ENCODE measurements at places on chromosomes 1 and 21.

- DNase-seq: no peak
These were observed 398.8 kb downstream of the TBX15 start for GRCh38 chr1:118589238-118589846.

DNA sequence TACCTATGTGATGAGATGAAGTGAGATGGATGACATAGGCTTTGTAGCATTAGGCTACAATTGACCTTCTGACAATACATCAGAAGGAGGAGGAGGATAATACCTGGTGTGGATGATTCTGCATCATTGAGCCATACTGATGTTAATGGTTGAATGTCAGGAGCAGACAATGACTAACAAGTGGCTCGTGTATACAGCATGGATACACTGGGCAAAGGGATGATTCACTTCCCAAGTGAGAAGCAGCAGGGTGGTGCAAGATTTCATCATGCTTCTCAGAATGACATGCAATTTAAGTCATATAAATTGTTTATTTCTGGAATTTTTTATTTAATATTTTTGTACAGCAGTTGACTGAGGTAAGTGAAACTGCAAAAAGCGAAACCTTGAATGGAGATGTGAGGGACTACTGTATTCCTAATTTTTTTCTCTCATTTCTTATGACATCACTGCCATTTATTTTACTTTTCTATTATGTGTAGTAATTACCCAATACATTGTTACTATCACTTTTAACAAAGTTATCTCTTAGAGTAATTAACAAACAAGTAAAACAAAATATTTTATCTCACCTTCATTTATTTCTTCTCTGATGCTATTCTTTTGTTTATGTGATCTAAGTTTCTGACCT is 34.4 kb upstream of the COP1 start:
- DNase-seq: peak; percentile 29

DNA sequence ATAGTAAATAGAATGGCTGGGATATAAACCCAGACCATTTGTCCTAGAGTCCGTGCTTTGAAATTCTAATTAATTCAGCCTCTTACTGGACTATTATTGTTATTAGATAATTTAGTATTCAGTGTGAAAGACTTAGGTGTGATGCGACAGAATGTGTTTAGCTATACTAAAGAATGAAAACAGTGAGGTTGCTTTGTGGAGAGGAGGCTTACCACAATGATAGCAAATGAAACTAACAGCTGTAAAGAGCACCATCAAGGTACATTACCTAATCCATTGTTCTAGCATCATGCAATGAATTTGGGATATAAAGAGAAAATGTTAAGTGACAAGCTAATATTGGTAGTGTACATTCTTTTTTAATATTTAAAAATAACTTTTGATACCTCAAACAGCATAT is 911.1 kb downstream of the KCNT2 start:
- no peak for DNase-seq

DNA sequence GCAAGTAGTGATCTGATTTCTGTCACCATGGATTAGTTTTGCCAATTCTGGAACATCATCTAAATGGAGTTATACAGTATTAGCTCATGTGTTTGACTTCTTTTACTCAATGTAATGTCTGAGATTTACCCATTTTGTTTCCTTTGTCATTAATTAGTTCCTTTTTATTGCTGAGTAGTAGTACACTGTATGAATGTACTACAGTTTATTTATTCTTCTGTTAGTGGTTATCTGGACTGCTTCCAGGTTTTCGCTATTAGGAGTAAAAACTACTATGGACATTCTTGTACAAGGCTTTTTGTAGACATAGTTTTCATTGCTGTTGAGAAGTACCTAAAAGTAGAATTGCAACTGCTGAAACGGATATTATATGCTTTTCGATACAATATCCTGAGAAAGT is 14.1 kb downstream of the SUCO start:
- no peak for DNase-seq
